Neuronal stem cell (in vitro differentiated cells): ENCODE measurements at places on chromosomes 4 and X.

GRCh38 chrX:110321081-110321480 is 3.2 kb upstream of the AMMECR1 start:
- no peak for DNase-seq
- no peak overlapping the region for H3K27ac ChIP-seq
- H3K36me3 ChIP-seq, result no peaks in the 10 kb centered on the region
- H3K27me3 ChIP-seq, result no peaks in the 10 kb centered on the region

GRCh38 chrX:53642337-53642736 is 44.2 kb downstream of the HUWE1 start:
- H3K27ac ChIP-seq, result no peak overlapping the region
- peaks cover 91% of the 10 kb centered on the region for H3K36me3 ChIP-seq
- H3K4me1 ChIP-seq, result no peaks in the 10 kb centered on the region
- H3K4me3 ChIP-seq, result no peak overlapping the region

- no peak for DNase-seq
- no peak overlapping the region for H3K4me3 ChIP-seq
- H3K4me1 ChIP-seq, result no peaks in the 10 kb centered on the region
- H3K36me3 ChIP-seq, result no peaks in the 10 kb centered on the region
- no peak overlapping the region for H3K27ac ChIP-seq
- no peaks in the 10 kb centered on the region for H3K27me3 ChIP-seq
Measured at GRCh38 chrX:129403974-129404669, 119.2 kb downstream of the SMARCA1 start.

- H3K4me1 ChIP-seq, result no peaks in the 10 kb centered on the region
- no peak overlapping the region for H3K4me3 ChIP-seq
- H3K27me3 ChIP-seq, result no peaks in the 10 kb centered on the region
Measured at GRCh38 chr4:126058596-126058995, 743.8 kb downstream of the FAT4 start.

GRCh38 chrX:97452283-97452682 is 568.6 kb downstream of the RPA4 start:
- H3K4me3 ChIP-seq, result no peak overlapping the region
- H3K36me3 ChIP-seq, result no peaks in the 10 kb centered on the region
- DNase-seq, result no peak
- no peaks in the 10 kb centered on the region for H3K4me1 ChIP-seq

GRCh38 chrX:78116766-78117165 is 12.7 kb downstream of the PGK1 start:
- H3K4me3 ChIP-seq, result no peak overlapping the region
- no peak overlapping the region for H3K27ac ChIP-seq
- no peak for DNase-seq
- peaks cover 100% of the 10 kb centered on the region for H3K36me3 ChIP-seq

DNA sequence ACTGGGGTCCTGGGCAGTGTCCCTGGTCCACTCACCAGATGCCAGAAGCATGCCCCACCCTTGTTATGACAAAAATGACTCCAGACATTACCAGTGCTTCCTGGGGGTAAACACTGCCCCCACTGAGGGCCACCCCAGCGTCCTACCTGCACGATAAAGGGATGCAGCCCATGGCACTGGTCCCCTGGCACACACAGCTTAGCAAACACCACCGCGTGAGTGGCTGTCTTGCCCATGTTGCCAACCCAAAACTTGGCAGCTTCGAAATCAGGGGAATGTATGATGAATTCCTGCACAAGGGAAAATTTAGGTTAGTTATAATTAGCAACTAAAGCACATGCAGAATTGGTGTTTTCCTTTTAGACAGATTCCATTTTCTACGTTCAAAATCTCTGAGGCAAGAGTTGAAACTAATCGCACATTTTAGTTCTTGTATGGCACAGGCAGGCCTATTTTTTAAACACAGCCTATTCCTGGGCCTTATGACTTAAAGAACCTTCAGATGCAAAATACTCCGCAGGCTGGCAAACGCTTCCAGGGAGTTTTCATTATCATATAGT is 30.4 kb downstream of the ACOX3 start:
- no peak overlapping the region for H3K27ac ChIP-seq
- H3K4me3 ChIP-seq, result no peak overlapping the region
- no peak for DNase-seq
